ENCODE measurements at places on chromosomes 1 and 21. TPM values are rescaled to one million over a fixed set of nuclear protein-coding genes. Genes with fewer than 3 reads are reported as not detected.

DNA sequence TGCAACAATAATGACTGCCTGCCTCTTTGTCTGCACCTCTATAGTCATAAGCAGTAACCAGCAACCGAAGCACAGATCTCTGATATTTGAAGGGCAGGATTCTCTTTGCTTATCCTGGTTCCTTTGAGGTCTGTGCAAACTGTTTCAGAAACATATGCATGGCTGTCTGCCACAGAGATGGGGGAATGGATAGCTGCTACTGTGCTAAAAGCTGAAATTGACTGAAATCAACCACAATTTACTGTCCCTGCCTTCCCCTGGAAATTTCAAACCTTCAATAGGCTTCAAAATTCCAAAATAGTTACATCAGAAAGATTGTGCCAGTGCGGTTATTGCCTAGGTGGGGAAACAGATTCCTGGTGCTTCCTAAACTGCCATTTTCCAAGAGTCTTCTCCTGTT lies 136.8 kb upstream of the GORAB start:
- H3K27me3 ChIP-seq = no peaks in the 10 kb centered on the region
- DNase-seq = no peak
- no peaks in the 10 kb centered on the region for H3K4me1 ChIP-seq
- H3K36me3 ChIP-seq = no peaks in the 10 kb centered on the region
- no peak overlapping the region for H3K4me3 ChIP-seq

- no peak overlapping the region for H3K27ac ChIP-seq
- DNase-seq = no peak
- H3K4me3 ChIP-seq = no peak overlapping the region
Measured at GRCh38 chr21:33374080-33374449, 29.1 kb upstream of the IFNGR2 start.

The TRIM46 gene
- total RNA-seq = not detected

GRCh38 chr1:240235521-240236288 lies 144.0 kb downstream of the FMN2 start:
- no peak overlapping the region for H3K4me3 ChIP-seq
- no peak overlapping the region for H3K27ac ChIP-seq
- no peaks in the 10 kb centered on the region for H3K36me3 ChIP-seq
- no peaks in the 10 kb centered on the region for H3K4me1 ChIP-seq
- no peak for DNase-seq

GRCh38 chr21:42146273-42146805 lies 72.6 kb upstream of the ABCG1 start:
- no peaks in the 10 kb centered on the region for H3K27me3 ChIP-seq
- H3K4me3 ChIP-seq = no peak overlapping the region
- H3K4me1 ChIP-seq = no peaks in the 10 kb centered on the region
- H3K27ac ChIP-seq = no peak overlapping the region
- no peak for DNase-seq

DNA sequence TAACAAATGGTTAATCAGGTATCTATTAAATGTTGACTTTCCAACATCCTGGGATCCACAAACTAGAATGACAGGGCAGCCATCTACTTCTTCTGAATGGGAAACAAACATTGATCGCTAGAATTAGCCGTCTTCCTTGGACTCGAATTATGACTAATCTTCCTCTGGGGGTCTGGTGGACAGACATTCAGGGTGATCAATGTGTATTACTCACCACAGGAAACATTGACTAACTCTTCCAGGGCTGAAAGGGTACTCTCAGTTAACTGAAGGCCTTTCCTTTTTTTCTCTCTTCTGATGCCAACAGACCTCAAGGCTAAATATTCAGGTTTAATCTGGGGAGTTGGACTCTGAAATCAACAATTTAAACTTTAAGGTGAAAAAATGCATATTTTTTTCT lies 9.5 kb downstream of the NOL9 start:
- no peak for DNase-seq
- H3K4me1 ChIP-seq = no peaks in the 10 kb centered on the region
- no peaks in the 10 kb centered on the region for H3K27me3 ChIP-seq
- no peak overlapping the region for H3K4me3 ChIP-seq

GRCh38 chr1:147486876-147487656 lies 54.2 kb upstream of the BCL9 start:
- H3K27me3 ChIP-seq = no peaks in the 10 kb centered on the region
- H3K27ac ChIP-seq = no peak overlapping the region
- no peaks in the 10 kb centered on the region for H3K4me1 ChIP-seq
- H3K36me3 ChIP-seq = no peaks in the 10 kb centered on the region
- no peak for DNase-seq
- H3K4me3 ChIP-seq = no peak overlapping the region

GRCh38 chr1:109697066-109697465 lies 9.4 kb downstream of the GSTM1 start:
- no peaks in the 10 kb centered on the region for H3K27me3 ChIP-seq
- H3K27ac ChIP-seq = no peak overlapping the region
- H3K4me1 ChIP-seq = no peaks in the 10 kb centered on the region

The CGN gene
- total RNA-seq = 5.4 TPM

- H3K36me3 ChIP-seq = no peaks in the 10 kb centered on the region
- DNase-seq = no peak
- peak overlapping the region; percentile 24 for H3K27ac ChIP-seq
- no peaks in the 10 kb centered on the region for H3K4me1 ChIP-seq
Measured at GRCh38 chr1:234750922-234751627, 141.1 kb upstream of the IRF2BP2 start.

GRCh38 chr21:35239811-35240219 lies 190.7 kb upstream of the RUNX1 start:
- no peaks in the 10 kb centered on the region for H3K36me3 ChIP-seq
- no peak overlapping the region for H3K4me3 ChIP-seq
- no peaks in the 10 kb centered on the region for H3K4me1 ChIP-seq

The SIM2 gene
- total RNA-seq = not detected

DNA sequence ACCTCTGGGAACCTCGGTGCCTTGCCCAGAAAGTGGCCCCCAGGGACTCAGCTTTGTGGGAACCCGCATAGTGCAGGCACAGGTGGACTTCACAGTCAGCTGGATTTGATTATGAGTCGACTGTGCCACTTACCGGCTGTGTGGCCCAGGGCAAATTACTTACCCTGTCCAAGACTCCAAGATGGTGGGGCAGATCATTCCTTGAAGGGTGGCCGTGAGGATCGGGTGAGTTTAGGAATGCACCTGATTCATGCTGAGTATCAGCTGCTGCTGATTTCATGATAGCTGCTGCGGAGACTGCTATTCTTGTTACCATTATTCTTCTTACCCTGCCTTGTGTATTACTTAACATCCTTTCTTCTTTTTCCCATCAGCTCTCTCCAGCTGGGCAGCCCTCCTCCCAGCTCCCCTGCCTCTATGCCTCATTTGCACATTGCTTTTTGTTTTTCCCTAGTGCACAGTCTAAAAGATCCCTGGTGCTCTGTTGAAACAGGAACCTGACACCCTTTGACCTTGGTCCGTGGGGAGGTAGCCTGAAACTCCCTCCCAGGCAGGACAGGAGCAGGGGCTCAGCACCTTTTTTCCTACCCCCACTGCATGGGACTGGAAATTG lies 40.5 kb upstream of the FHAD1 start:
- H3K27ac ChIP-seq = no peak overlapping the region
- peaks cover 12% of the 10 kb centered on the region for H3K4me1 ChIP-seq
- no peak overlapping the region for H3K4me3 ChIP-seq

DNA sequence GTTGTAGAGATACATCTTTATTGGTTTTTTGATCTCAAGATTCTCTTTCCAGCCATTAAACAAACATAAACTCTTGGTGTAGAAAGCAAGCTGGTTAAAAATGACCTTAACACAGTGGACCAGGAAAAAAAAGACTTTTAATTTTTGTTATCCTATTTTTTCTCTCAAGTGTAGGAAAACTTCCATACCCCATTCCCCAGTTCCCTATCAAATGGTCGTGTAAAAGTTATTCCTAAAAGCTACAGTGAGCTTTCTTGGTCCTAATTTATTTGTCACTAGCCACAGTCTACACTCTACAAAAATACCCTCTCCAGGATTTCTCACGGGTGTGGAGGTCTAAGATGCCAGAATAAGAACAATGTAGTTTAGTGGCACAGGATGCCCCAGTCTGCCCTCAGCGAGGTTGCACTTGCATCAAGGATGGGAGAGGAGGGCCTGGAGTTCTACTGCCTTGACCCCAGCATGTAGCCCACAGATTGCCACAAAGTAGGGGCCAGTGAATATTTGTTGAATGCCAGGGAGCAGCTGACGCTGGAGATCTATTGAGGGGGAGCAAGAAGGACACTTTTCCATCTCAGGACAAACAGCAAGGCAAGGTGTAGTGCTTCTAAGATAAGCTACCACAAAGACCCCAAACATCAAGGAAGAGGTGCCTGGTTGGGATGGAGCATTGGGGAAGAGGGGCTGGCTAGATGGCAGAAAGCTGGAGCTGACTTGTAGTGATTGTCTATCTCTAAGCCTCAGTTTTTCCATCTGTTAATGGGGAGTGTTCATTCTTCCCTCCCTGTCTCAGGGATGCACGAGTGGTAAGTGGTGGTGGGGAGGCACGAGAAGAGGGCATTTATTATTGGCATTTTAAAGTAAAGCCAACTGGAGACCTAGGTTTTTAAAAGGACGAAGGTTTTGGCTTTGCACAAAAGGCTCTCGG lies 1.8 kb downstream of the MYCL start:
- DNase-seq = no peak
- H3K27me3 ChIP-seq = peaks cover 11% of the 10 kb centered on the region
- H3K36me3 ChIP-seq = no peaks in the 10 kb centered on the region
- no peaks in the 10 kb centered on the region for H3K4me1 ChIP-seq
- no peak overlapping the region for H3K4me3 ChIP-seq

DNA sequence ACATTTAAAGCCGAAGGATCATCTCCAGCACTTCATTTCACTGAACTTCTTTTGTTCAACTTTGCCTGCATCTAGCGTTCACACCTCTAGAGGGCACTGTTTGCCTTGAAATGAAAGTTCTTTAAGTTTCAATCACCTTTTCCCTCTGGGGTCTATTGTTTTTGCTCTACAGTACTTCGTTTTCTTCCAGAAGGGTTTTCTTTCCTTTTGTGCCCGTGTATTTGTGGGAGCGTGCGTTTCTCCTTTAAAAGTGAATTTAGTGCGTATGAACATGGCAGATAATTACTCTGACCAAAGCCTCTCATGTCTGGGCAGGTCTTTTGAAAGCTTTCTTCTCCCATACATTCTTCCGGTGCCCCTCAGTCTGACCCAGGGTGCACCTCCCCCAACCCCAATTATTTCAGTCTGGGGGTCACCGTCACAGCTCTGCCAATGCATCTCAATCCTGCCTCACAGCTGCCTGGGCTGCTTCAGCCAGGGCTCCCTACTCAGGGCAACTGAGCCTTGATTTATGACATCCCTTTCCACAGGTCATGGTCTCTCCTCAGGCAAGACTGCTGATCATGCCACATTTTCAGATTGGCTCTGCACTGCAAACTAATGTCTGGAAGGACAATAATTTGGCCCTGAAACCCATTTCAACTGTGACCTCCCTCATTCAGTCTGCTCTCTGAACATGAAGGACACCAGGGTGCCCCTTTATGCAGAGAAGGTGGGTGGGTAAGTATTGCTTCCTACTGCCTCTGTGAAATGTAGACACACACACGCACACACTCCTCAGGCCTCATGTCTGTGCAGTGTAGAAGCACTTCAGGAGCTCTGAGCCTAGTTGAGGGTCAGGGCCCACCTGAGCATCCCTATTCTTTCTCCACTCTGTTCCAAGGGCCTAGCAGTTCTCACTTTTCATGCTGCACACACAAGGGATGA lies 88.6 kb downstream of the NUF2 start:
- H3K4me3 ChIP-seq = no peak overlapping the region
- no peaks in the 10 kb centered on the region for H3K4me1 ChIP-seq
- no peak for DNase-seq
- H3K36me3 ChIP-seq = no peaks in the 10 kb centered on the region
- H3K27ac ChIP-seq = no peak overlapping the region
- no peaks in the 10 kb centered on the region for H3K27me3 ChIP-seq

The LCE1C gene
- total RNA-seq = not detected

The AGTRAP gene
- total RNA-seq = 20.8 TPM

DNA sequence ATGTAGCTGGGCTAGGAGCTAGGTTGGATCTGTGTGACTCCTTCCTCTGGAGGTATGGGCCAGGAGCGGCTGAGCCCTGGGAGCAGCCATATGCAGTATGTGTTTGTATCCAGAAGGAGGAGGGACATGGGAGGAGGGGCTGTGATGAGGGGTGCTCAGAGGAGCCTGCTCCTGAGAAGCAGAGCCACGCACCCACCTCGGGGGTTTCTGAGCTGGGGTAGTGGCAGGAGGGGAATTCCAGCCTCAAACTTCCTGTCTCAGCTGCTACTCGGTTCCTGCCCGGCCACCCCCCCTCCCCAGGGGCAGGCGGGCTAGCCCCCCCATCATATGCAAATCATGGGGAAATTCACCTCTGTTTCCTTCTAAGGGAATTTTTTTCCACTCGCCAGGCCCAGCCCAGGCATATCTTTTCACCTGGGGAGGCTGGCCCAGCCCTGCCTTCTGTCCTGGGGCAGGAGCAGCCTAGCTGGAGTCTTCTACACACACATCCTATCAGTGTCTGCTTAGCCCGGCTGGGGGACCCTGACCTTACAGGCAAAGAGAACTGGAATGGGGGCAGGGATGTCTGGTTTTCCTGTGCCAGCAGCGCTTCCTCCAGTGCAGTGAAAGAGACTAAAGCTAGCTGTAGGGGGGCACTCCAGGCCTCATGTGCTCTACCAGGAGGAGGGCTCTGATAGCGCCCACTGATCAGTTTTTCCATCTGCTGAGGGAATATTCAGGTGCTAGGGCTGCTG lies 3.0 kb downstream of the ZC3H12A start:
- peaks cover 49% of the 10 kb centered on the region for H3K36me3 ChIP-seq
- H3K4me1 ChIP-seq = no peaks in the 10 kb centered on the region
- H3K4me3 ChIP-seq = peak overlapping the region; percentile 89
- H3K27ac ChIP-seq = peak overlapping the region; percentile 94

The NEXN gene
- total RNA-seq = 269 TPM

GRCh38 chr1:26791626-26792025 lies 3.9 kb downstream of the PIGV start:
- H3K27ac ChIP-seq = no peak overlapping the region
- peaks cover 35% of the 10 kb centered on the region for H3K4me1 ChIP-seq
- no peak overlapping the region for H3K4me3 ChIP-seq
- no peak for DNase-seq
- no peaks in the 10 kb centered on the region for H3K27me3 ChIP-seq

- no peaks in the 10 kb centered on the region for H3K36me3 ChIP-seq
Measured at GRCh38 chr1:47998396-47998990, 1.3 kb upstream of the TRABD2B start.

DNA sequence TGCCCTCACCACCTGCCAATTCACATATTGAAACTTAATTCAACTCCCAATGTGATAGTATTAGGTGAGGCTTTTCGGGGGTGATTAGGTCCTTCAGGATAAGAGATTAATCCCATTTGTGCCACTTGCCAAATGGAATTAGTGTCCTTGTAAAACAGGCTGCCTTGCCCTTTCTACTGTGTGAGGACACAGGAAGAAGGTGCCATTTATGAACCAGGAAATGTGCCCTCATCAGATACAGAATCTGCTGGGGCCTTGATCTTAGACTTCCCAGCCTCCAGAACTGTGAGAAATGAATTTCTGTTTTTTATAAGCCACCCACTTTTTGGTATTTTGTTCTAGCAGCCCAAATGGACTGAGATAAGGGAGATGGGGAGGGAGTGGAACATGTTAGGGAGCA lies 39.1 kb upstream of the AGL start:
- H3K36me3 ChIP-seq = no peaks in the 10 kb centered on the region
- no peaks in the 10 kb centered on the region for H3K27me3 ChIP-seq
- no peaks in the 10 kb centered on the region for H3K4me1 ChIP-seq
- DNase-seq = no peak
- no peak overlapping the region for H3K27ac ChIP-seq
